ENCODE measurements at places on chromosomes 3 and 15.
A peak's percentile ranks its signal among the peaks of the same experiment; 100 is the strongest.

DNA sequence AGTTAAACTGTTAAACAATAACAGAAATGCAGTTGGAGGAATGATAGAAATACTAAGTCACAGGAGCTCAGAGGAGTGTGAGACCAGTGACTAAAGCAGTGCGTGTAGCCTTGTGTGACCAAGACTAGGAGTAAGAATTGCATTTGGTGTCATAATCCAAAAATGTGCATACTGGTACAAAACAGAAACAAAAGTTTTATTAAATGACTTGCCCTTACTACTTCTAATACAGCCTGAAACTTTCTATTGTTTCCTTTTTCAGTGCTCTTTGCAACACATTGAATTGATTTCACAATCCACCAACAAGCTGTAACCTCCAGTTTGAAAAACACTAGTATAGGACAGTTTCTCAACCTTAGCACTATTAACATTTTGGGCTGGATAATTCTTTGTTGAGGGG lies 17.1 kb downstream of the SNX1 start:
- no peak for DNase-seq

DNA sequence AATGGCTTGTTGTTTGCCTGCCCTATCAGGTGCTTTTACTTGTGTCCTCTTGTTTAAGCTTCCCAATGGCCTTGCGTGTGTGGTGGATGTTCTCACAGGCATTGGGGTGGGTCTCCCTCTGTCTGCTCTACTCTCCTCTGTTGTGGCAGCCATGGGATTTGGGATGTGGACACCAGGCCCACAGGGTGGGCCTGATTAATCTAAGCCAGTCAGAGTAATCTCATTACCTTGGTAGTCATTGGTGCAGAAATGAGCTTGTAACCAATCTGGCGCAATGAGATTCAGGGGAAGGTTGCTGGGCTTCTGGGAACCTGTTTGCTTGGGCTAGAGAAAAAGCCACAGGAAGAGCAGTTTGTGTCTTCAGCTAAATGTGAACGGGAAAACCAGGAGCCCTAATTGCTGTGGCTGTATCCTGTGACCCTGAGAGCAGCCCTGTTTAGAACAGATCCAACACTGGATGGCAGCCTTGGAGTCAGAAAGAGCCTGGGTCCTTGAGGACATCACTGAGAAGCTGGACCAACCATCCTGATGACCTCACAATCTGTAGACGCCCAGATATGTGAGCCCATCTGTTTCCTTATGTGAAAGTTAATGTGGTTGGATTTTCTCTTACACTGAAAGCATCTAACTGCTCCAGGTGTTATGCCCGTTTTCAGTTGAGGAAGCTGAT lies 157.3 kb upstream of the UBE2E1 start:
- peak; percentile 14 for DNase-seq

DNA sequence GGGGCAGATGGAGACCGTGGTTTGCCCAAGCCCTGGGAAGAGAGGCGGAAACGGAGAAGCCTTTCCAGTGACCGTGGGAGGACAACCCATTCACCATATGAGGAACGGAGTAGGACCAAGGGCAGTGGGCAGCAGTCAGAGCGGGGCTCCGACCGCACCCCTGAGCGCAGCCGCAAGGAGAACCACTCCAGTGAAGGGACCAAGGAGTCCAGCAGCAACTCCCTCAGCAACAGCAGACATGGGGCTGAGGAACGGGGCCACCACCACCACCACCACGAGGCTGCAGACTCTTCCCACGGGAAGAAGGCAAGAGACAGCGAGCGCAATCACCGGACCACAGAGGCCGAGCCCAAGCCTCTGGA lies 2.0 kb downstream of the RBM15B start:
- DNase-seq, result no peak

GRCh38 chr15:73658645-73659044 lies 25.5 kb upstream of the NPTN start:
- DNase-seq, result no peak

- peak; percentile 54 for DNase-seq
Observed at GRCh38 chr15:67024314-67024997, 40.9 kb upstream of the SMAD3 start.

GRCh38 chr3:26624209-26624765 lies 1.7 kb downstream of the LRRC3B start:
- no peak for DNase-seq

- no peak for DNase-seq
Observed at GRCh38 chr15:62958528-62959363, 83.8 kb upstream of the TPM1 start.

DNA sequence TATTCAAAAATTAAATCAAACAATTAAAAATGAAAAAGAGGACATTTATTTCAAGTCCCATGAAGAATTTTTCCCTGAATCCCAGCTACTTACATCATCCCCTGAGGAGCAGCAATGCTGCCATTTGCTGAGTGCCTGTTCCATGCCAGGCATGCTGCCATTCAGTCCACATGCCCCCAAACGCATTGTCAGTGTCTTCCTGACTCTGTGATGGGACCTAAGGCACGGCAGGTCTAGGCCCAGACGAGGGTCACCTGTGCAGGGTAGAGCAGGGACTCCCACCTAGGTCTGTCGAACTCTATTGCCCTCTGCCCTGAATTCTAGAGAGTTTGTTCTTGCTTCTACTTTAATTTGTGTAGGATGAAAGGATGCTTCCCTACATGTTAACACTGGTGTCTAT lies 7.0 kb downstream of the PSTPIP1 start:
- DNase-seq, result no peak

GRCh38 chr3:116301422-116301821 lies 143.9 kb downstream of the LSAMP start:
- DNase-seq, result no peak

DNA sequence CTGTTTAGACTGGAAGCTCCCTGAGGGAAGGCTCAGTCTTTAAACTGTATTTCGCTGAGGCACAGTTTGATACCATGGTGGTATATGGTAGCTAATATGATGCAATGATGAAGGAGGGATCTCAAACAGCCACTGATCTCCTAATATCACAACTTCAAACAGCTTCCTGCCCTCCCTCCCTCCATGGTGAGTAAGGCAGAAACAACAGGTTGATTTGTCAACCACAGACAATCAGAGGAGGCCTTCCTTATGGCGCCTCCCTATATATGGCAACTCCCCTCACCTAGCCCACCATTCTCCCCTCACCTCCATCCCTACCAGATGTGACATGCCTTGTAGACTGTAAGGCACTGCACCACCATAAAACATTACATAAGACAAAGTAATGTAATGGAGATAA lies 316.5 kb upstream of the ICE2 start:
- no peak for DNase-seq
